ENCODE measurements at places on chromosomes 11 and 22.

DNA sequence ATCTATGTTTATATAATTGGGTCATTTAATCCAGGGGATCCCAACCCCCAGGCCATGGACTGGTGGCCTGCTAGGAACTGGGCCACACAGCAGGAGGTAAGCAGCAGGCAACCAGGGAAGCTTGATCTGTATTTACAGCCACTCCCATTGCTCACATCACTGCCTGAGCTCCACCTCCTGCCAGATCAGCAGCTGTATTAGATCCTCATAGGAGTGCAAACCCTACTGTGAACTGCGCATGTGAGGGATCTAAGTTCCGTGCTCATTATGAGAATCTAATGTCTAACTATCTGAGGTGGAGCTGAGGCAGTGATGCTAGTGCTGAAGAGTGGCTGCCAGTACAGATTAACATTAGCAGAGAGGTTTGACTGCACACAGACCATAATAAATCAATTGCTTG lies 32.8 kb downstream of the MS4A2 start:
- DNase-seq, result no peak

DNA sequence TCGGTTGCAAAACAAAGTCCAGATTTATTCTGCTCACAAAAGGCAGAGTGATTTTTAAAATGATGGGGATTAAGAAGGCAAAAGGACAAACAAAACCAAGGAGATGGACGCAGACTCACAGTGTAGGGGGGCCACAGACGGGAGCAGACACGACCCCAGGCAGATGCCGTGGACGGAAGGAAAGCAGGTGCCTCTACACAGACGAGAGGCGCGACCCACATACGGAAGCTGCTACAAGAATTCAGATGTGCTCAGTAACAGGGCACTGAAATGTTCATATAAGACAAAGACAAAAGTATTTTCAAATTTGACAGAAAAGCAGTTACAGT lies 148.9 kb downstream of the BRD1 start:
- no peak for DNase-seq

GRCh38 chr11:35390737-35391682 lies 28.3 kb downstream of the SLC1A2 start:
- no peak for DNase-seq

DNA sequence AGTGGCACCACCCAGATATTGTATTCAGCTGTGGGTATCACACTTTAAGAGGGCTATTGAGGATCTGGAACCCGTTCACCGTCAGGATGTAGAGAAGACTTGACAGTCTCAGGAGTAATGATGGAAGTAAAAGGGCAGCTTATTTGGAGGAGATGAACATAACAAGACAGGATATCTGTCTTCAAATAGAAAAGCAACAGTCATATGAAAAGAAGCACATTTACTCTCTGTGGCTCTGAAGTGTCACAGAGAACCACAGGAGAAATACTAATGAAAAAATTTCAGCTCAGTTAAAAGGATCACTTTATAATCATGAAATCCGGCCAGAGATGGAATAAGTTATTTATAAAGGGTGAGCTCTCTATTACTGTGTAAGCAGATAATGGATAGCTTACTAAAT lies 200.8 kb downstream of the FAM76B start:
- no peak for DNase-seq

- DNase-seq, result no peak
Measured at GRCh38 chr22:44483878-44484277, 14.2 kb downstream of the RTL6 start.

DNA sequence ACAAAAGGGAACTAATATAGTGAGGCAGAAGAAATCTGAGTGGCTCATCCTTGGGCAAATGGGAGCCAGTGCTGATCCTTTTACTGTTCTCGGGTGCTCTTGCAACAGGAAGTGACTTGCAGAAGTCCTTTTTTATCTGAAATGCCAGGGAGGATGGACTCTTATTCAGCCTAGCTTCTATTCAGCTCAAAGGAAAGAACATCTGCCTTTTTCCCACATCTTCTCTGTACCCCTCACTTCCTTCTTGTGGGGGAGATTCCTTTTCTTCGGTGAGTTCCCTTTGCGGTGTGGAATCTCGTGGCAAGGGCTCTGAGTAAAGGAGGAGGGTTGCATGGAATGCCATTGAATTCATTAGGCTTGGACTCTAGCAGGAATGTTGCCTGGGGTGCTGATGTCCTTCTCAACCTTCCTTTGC lies 76.2 kb downstream of the ZBTB16 start:
- no peak for DNase-seq

DNA sequence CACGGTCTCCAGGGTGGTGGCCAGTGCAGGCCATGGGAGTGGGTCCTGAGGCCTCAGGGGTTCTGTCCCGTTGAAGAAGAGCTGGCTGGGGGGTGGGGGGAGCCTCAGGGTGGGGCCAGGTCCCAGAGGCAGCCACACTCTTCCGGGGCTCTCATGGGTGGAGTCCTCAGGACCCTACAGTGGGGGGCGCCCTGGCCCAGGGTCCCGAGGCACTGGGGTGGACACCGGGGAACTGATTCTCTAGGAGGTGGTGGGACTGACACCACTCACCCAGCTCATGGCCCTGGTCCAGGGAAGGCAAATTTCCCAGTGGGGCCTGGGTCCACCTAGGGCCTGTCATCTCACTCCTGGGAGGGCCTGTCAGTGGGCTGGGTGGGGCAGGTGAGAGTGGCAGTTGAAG lies 12.8 kb downstream of the GGT5 start:
- DNase-seq, result no peak

DNA sequence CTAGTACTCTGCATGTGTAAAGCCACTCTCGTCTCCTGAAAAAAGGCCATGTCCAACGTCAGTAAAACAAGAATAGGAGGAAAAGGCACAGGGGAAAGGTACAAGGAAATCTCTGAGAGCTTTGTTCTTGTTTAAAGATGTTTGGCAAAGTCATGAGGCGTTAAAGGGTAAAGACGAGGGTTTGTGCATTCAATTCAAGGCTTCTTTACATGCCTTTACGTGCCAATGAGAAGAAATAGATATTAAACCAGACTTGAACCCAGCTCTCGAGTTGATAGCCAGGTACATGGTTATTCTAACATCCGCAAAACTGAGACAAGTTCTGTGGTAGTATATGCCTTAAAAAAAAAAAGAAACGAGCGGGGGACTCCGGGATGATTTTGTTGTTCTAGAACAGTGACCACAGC lies 704 bp upstream of the CFL1 start:
- DNase-seq, result no peak

DNA sequence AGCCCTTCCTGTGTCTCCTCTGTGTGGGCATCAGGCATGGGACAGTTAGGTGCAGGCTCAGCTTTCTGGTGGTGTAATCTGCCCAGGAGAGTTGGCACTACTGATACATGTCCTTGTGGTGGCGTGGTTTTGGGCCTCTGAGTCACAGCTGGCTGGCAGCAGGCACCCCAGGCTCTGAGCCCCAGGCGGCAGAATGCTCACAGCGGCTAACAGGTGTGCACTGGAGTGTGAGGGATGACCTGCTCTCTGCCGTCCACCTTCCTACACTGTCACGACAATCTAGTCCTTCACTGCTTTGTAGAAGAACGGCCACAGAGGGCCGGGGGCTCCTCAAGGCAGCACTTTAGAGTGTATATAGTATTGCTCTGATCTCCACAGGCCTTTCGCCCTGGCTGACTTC lies 100.3 kb upstream of the PITPNB start:
- DNase-seq, result no peak

GRCh38 chr11:50080256-50080655 lies 47.6 kb downstream of the OR4C45 start:
- DNase-seq, result no peak

DNA sequence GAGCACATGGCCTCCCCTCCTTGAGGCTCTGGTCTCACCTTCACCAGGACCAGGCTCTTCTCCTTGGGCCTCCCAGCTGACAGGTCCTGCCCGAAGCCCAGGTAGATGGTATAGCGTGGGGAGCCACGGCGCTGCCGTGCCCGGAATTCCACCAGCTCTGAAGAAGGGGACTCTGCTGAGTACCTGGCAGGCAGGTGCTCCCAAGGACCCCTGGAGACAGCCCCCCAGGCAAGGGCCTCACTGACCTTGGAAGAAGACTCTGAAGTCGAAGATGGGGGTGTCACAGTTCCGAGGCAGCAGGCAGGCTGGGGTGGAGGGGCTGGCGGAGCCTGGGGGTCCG lies 2.8 kb downstream of the IRF7 start:
- no peak for DNase-seq

DNA sequence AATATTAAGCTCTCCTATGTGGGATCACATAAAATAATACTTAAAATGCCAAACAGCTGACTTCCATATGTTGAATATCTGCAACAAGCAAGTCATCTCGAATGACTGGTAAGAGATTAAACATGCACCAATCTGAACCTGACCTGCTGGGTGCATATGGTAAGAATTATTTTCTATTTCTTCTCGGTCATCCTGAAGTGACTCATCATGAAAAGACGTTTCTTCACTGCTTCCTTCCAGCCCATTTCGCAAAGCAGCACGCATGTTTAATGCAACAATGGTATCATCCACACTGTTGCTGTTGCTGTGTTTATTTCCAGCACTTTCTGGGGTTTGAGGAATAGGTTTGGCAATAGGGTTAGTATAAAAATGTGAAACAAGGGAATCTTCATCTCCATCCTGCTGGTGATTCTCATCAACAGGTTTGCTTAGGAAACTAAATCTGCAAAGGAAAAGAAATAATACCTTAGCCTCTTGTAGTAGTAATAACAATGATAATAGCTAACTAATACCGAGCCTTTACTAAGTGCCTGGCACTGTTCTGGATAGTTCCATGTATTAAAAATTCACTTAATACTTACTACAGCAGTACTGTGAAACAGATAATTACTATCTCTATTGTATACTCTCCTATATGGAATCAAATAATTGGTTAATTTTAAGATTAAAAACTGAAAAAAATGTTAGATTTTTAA lies 52.0 kb upstream of the CHRNA10 start:
- DNase-seq, result peak; percentile 97

GRCh38 chr22:33401291-33401690 lies 343.1 kb upstream of the SYN3 start:
- DNase-seq, result peak; percentile 33

DNA sequence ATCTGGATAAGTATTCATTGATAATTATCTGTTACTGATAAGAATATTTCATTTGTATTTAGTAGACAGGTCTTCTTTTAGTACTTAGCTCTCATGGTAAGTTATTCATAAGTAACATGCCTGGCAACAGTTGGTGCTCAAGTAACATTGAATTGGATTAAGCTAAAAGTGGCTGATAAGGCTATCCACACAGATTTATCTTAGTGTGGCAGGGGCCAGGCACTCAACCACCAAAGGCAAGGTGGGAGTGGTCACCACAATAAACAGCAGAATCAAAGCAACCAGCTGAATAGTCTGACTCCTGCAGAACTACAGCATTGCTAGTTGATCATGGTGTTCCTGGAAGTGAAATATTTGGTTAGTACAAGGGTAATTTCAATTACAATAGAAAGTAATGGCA lies 33.0 kb upstream of the NARS2 start:
- no peak for DNase-seq

DNA sequence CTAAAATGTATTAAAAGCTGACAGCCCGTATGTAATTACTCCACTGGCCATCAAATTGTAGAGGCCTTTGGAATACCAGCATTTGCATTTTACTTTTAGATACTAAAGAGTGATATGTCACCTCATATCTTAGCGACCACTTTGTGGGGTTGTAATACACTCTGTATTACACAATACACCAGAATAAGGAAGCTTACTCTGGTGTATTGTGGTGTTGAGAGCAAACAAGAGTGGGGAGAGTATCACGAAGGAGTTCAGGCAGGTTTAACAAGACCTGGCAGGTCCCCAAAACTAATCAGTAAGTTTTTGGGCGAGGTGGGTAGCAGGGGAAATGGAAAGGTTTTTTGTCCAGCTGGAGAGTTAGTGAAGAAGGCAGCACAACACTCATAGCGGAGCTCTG lies 3.2 kb downstream of the NUP50 start:
- no peak for DNase-seq

DNA sequence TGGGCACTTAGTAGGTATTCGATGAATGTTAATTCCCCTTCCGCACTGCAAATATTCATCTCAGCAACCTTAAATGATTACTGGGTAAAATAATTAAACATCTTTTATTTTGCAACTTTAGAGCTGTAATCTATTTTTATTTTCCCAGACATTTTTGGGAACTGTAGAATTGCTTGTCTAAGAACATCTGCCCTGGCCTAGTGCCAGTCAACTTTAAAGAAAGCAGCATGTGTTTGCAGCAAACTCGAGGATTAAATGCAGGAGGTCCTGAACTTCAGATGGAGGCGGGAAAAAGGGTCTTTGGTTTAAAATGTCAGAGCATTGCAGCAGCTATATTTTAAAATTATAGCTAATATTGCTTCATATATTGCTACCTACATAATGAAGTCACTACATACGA lies 190.0 kb downstream of the PGR start:
- DNase-seq, result no peak

GRCh38 chr22:36901411-36902142 lies 11.9 kb upstream of the CSF2RB start:
- no peak for DNase-seq

- DNase-seq, result no peak
Measured at GRCh38 chr11:79427126-79427525, 13.7 kb downstream of the TENM4 start.

- no peak for DNase-seq
Measured at GRCh38 chr11:111019871-111020670, 225.5 kb upstream of the POU2AF2 start.

- DNase-seq, result no peak
Measured at GRCh38 chr11:133660202-133660568, 127.9 kb upstream of the OPCML start.

DNA sequence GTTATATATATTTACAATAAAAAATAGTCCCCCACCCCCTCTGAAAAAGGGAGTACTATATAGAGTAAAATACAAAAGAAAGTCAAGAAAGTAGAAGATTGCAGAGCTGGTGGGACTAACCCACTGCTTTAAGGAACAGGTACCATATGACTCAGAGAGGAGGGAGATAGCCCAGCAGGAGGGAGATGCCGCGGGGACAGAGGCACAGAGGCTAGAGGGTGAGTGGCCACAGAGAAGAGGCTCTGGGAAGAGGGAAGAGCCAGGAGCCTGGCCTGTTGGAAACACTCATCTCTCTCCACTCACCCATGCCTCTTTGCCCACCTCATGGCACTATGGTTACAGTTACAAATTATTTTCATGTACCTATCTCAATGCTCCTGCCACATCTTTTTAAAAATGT lies 53.6 kb upstream of the LYVE1 start:
- DNase-seq, result no peak

DNA sequence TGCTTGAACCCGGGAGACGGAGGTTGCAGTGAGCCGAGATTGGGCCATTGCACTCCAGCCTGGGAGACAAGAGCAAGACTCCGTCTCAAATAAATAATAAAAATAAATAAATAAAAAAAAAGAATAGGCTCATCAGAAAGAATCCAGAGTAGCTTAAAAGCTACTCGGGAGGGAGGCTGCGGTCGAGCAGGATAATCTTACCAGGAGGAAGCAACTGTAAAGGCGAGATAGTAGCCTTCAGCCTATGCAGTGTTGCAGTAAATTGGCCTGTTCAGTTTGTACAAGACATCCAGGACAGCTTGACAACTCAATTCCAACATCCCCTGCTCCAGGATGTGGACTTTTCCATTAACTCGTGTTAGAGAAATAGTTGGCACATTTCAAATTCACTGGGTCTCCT lies 1164.7 kb downstream of the LRRC4C start:
- DNase-seq, result no peak

GRCh38 chr11:17635551-17635938 lies 83.8 kb upstream of the MYOD1 start:
- DNase-seq, result no peak

- DNase-seq, result no peak
Measured at GRCh38 chr11:7436657-7437056, 48.6 kb upstream of the OLFML1 start.
